ENCODE measurements at places on chromosomes 12 and 14.

- DNase-seq = peak; percentile 18
Observed at GRCh38 chr14:91328313-91329050, 84.0 kb upstream of the GPR68 start.

- no peak for DNase-seq
Observed at GRCh38 chr14:25843481-25844470, 754.1 kb downstream of the NOVA1 start.

- no peak for DNase-seq
Observed at GRCh38 chr14:102479777-102480176, 29.8 kb downstream of the ANKRD9 start.

GRCh38 chr12:2336409-2336829, 283.6 kb downstream of the CACNA1C start:
- DNase-seq = peak; percentile 34

- DNase-seq = no peak
Observed at GRCh38 chr12:132456944-132457495, 32.9 kb upstream of the FBRSL1 start.

DNA sequence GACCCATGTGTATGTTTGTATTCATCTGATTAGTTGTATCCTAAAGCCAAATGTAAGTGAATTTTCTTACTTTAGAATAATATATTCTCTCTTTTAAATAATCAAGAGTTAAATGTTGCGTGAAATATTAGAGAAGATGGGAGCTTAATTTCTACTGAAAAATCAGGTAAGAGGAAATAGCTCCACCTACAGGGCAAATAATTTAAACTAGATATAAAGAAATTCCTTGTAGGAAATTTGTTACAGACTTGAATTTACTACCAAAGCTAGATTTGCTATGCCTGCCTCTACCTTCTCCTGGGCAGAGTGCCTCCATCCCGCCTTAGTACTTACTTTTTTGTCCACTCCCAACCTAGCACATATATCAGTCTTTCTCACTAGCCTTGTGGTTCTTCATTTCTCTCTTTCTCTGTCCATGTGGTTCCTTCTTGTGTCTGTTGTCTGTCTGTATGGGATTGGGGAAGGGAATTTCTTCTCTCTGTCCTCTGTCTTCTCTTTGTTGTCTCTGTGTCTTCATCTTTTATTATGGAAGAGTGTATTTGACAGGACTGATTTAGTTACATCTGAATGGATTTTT, 44.7 kb downstream of the PALS1 start:
- peak; percentile 54 for DNase-seq

DNA sequence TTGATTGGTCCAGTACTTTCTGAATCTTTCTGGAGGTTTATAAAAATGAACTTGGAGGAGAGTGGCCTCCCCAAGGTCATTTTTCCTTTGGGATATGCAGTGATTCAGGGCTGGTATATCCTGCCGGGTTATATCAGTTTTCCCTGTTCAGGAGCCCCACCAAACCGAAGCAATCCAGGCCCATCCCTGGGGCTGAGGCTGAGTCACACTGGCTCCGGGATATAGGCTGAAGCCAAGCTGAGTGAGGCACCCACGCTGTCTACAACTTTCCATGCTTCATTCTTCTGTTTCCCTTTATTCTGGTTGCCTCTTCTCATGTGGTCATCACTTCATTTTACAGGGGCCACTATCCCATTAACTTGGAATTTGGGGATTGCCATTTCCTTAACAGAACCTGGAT, 3.4 kb downstream of the SSPN start:
- no peak for DNase-seq

GRCh38 chr12:6631549-6631961, 4.2 kb downstream of the LPAR5 start:
- no peak for DNase-seq

GRCh38 chr12:58803908-58804307, 116.4 kb downstream of the LRIG3 start:
- DNase-seq = peak; percentile 26

GRCh38 chr14:32205984-32206383, 2.9 kb upstream of the RNU6-8 start:
- DNase-seq = no peak

GRCh38 chr12:8709124-8709830, 11.5 kb downstream of the RIMKLB start:
- DNase-seq = peak; percentile 59

- DNase-seq = no peak
Observed at GRCh38 chr14:30560581-30560980, 1.6 kb downstream of the G2E3 start.

GRCh38 chr14:103122947-103123633, at the start of gene TNFAIP2:
Gene TNFAIP2, plus strand, starts transcription at chr14:103123461. Its CDS starts 2,997 bp downstream, at chr14:103126458.
- no peak for DNase-seq

DNA sequence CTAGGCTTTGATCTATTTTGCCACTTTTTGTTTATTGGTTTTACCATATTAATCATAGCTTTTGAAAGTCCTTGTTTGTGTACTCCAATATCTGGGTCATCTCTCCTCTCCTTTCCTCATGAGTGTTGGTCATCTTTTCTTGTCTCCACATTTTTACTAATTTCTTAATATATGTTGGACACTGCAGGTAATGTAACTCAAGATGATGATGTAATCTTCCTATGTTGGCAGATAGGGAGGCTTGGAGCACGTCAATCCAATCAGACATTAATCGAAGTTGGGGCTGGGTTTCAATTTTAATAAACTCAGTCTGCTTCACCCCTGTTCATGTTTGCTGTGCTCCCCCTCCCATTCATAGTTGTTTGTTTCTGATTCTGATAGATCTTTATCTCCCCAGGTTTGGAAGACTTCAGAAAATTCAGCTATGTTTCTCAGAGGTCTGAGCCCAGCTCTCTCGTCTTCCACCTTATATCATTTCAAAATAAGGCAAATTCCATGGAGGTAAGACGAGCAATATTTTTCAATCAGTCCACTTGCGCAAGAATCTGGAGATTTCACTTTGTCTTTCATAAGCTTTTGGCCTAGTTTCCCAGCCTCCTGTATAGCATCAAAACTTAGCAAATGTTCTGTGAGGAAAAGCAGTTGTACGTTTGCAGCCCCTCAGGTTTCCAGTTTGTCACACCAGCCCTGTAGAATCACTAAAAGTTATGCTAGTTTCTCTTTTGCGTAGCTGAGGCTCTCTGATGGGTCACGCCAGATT, 504.1 kb downstream of the TMTC2 start:
- DNase-seq = no peak

DNA sequence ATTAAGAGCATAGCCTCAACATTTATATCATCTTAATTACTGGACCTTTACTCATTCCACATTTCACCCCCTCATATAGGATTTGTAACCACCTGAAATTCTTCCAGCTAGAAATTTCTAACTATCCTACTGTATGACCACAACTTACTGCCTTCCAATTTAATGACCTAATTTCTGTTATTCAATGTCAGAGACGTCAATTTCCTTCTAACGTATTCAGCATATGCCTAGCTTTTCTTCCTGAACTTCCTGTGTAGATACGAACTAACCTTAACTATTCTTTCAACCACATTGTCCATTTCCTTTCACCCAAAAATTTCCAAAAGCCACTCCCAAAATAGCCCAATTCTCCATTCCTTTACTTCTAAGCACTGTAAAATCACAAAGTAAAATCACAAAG, 108.0 kb downstream of the EEA1 start:
- no peak for DNase-seq

GRCh38 chr14:58171090-58171489, 19.1 kb upstream of the ARMH4 start:
- DNase-seq = peak; percentile 96

- DNase-seq = no peak
Observed at GRCh38 chr14:92650581-92651105, 97.8 kb downstream of the LGMN start.

GRCh38 chr12:102528111-102528510, 47.7 kb upstream of the IGF1 start:
- no peak for DNase-seq

DNA sequence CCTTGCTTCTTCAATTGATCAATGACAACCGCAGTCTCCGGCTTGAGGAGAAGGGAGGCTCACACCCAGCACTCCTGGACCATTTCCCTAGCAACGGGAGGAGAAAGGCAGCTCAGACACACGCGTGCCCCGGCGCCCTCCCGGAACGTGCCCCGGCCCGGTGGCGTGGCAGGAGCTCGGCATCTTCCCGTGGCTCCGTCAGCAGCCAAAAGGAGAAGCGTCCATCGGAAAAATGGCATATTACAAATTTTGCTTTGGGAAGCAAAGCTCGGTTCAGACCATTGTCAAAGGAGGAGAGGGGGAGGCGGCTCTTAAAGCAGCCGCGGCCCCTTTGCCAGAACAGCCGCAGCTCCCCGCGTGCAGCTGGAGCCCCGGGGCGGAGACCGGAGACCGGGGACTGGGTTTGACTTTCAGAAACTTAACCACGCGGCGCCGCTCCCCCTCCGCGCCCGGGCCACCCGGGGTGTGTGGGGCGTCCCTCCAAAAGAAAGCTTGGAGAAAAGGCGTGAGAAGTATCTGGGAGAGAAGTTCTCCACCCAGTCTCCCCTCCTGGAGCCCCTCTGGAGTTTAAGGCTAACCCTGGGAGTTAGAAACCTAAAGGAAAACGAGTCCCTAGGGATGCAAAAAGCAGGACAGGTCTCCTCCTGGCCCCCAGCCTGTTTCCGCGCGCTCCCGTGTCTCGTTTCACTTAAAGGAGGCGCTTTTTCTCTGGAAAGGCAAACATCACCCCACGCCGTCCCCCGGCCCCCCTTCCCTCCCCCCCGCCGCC, 545 bp downstream of the PPFIA2 start:
- DNase-seq = peak; percentile 63

- no peak for DNase-seq
Observed at GRCh38 chr12:122862872-122863701, 27.8 kb downstream of the HIP1R start.

- peak; percentile 39 for DNase-seq
Observed at GRCh38 chr12:40106655-40107054, 774 bp upstream of the SLC2A13 start.

- peak; percentile 52 for DNase-seq
Observed at GRCh38 chr14:33357225-33358010, 418.7 kb downstream of the NPAS3 start.

- peak; percentile 48 for DNase-seq
Observed at GRCh38 chr12:4849115-4849541, 60.6 kb upstream of the KCNA1 start.

GRCh38 chr12:58596381-58596780, 323.9 kb downstream of the LRIG3 start:
- no peak for DNase-seq

GRCh38 chr14:105414456-105415371, 4.9 kb upstream of the MTA1 start:
- DNase-seq = no peak

GRCh38 chr12:52217223-52217622, 15.8 kb upstream of the KRT7 start:
- peak; percentile 38 for DNase-seq

GRCh38 chr14:83777516-83777915, 1752.4 kb upstream of the FLRT2 start:
- DNase-seq = no peak

- no peak for DNase-seq
Observed at GRCh38 chr12:26271024-26271423, 75.7 kb downstream of the SSPN start.

DNA sequence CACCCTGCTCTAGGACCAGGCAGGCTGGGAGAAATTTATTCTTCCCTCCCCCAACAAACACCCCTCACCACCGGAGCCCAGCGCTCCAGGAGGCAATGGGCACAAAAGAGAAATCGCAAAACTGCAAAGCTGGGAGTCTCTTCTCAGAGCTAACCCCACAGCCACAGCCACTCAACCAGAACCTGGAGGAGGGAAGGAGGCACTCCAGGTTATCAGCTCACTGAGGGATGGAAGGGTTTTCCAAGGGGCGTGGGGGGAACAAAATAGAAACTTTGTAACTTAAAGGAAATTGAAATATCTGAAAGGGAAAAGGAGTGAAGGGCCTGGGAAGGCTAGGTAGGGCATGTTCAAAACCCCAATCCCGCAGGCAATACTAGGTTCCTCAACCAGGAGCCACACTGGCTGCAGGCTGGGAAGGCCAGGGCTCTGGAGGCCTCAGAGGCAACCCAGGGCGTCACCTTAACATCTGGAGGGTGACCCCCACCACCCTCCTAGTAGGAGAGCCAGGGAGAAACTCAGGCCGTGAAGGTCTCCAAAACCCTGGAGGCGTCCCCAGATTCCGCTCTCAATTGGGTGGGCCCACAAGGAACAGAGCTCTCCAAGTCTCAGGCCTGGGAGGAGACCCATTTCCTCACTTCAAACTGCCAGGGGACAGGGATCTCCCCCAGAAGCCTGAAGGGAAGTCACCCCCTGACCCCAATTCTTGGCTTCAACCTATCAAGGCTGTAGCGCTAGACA, 3.2 kb downstream of the KDM2B start:
- DNase-seq = no peak

DNA sequence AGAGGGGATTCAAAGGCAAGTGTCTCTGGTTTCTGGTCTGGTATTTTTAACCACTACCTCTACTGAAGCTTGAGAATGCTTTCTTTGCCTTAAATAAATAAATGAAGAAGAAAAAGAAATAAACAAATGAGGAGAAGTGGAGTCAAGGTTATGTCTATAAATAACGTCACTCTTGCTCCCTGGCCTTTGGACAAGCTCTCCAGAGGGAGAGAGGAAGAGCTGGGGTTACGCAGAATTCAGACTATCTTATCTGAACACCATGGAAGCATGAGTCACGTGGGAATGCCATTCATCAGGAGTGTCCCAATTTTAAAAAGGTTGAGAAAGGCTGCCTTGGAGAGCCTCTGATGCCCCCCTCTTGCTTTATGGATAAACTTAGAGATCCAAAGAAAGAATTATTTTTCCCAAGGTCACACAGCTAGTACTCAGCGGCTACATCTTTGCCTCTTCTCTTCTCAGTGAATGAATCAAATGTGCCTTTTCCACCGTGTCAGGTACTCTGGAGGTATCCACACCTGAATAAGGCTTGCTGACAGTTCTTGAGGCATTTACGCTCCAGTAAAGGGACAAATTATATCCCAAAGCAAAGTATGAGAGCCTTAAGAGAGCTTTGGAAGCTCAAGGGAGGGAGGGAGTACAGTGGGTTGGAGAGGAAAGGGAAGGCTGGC, 12.9 kb upstream of the MSI1 start:
- DNase-seq = no peak

GRCh38 chr12:89529738-89530137, 3.9 kb upstream of the POC1B start:
- DNase-seq = peak; percentile 64

- DNase-seq = no peak
Observed at GRCh38 chr12:19689226-19689625, 249.9 kb downstream of the AEBP2 start.

DNA sequence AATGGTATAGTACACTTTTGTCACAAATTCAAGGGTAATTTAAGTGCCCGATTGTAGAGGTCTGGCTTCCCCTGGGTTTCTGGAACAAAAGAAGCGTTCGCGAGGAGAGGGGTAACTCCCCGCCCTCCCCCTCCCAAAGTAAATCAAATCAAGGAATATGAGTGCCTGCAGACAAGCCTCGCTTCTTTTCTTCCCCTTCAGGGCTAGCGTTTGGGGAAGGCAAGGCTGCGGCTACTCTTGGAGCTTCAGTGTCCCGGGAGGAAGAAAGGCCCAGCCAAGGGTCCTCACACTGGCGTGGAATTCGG, 456 bp upstream of the TMPO start:
- no peak for DNase-seq

- DNase-seq = no peak
Observed at GRCh38 chr12:3125674-3126073, 48.5 kb downstream of the TSPAN9 start.

Data from SJCRH30 (cell line).